ENCODE measurements at places on chromosomes 2 and 18.

DNA sequence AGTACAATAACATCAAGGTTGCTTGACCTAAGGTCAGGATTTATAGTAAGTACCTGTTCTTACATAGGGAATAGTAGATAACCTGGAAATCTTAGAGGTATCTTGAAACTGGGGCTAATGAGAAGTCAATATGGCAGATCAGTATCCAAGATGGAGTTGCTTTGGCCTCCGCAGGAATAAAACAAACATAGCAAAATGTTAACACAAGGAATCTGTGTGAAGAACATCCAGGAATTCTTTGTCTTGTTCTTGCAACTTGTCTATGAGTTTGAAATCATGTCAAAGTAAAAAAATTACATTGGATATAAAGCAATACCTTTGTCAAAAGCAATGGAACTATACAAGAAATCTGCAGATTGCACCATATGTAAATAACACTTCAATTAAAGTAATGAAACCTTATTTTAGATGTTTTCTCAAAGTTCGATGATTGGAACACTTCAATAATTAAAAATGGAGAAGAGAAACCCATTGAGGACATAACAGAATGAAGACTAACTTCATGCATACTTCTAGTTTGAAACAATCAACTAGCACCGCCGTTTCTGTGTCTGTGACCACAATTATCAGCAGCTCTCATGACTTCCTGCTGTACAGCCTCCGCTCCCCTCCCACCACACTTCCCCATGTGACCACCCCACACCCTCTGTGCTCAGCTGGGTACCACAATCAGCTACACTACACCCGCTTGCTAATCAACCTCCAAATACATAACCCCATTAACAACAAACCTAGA is 27.6 kb downstream of the C2orf76 start:
- DNase-seq = peak; percentile 73

DNA sequence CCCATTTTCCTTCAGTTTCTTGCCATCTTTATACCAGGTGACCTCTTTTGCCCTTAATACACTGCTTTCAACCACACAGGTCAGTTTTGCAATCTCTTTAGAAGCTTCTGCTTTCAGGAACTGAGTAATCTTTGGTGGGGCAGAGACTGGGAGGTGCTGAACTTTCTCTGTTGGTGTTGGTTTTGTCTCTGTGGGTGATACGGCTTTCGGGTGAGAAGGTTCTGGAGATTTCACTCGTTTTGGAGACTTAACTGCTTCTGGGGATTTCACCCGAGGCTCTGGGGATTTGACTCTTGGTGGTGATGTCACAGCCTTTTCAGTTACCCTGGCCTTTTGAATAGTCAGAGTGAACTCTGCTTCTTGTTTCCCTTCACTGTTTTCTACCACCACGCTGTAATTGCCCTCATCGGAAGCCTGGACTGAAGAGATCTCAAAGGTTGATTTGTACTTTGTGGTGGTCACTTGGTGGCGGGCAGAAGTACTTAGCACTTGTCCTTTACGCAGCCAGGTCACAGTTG is 50.4 kb downstream of the PLEKHA3 start:
- peak; percentile 76 for DNase-seq

DNA sequence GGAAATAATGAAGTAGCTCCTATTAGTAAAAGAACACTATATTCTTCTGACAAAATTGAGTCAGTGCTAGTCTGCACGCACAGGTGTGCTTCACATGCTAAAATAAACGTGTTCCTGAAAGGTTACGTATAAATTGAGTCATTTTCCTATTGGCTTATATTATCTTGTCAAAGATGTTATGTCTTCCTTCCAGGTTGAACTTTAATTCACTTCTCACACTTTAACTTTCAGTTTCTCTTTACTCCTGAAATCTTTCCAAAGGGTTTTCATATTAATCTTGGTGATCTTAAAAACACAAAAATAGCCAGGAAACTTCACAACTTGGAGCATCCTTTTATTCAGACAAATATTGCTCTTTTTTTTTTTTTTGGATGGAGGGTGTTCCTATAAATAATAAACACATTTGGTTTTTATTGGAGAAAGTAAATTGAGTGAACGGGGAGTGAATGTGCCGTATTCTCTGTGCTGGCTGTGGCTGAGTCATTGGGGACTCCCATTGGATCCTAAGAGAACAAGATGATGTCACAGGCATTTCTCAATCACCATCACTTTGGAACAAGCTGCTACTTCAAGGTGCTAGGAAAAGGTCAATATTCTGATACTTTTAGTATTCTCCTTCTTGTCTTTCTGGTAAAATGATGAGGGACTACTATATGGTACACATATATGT is 150.2 kb upstream of the SPATS2L start:
- DNase-seq = no peak

GRCh38 chr2:43486603-43487002 is 109.2 kb downstream of the THADA start:
- no peak for DNase-seq

GRCh38 chr2:60152226-60152833 is 401.1 kb downstream of the BCL11A start:
- peak; percentile 29 for DNase-seq

- DNase-seq = no peak
These were observed 217.7 kb downstream of the MCFD2 start for GRCh38 chr2:46697830-46698323.

DNA sequence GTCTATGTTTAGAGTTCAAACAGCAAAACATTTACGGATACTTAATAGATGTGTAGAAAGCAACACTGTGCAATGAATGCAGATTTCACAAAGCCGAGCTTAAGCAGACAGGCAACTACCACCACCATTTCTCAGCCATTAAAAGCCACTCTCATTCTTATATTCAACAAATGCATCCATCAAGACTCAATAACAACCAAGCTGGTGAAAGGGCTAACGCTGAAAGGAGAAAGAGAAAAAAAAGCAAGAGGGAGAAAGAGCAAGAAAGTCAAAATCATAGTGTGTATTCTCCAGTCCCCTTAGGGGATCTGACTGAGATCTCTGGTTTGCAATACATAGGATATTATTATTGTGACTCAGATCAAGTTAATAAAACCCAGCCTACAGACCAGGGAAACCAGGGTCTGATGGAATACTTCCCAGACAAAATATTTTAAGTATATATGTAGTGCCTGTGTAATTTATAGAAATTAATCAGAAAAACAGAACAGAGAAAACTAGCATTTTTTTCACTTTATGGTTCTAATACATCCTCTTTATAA is 14.1 kb downstream of the SATB2 start:
- DNase-seq = no peak

GRCh38 chr18:54647176-54647575 is 56.1 kb downstream of the DYNAP start:
- DNase-seq = no peak

DNA sequence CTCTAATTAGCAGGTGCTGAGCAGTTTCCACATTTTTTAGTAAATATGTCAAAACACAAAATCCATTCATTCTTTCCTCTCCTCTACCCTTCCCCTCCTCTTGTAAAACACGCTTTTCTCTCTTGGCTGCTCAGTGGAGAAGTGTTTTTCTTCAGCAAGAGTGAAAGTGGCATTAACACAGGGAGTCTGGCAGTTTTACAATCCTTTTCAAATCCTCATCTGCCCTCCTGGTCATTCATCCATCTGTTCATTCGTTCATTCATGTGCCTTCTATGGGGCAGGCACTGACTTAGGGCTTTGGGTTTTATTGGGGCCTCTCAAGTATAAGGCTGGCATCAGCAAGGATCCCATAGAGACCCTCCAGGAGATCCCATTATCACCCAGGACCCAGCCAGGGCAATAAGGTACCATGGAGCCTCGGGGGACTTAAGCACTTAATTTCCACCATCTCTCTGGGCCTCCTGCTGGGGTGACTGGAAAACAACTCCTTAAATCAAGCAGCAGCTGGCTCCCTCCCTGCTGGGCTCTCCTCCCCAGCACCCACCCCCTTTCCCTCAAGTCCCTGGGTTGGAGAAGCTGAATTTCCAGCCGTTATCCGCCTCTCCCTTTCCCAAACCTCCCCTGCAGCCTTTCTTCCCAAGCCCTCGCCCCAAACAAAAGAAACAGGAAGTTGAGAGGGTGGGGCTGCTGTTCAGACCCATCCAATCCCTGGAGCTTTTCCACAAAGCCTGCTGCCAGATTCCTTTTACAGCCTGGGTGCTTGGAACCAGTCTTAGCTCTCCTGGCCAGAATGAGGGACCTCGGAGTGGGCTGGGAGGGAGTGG is 32.6 kb downstream of the MARCHF4 start:
- no peak for DNase-seq

- DNase-seq = no peak
These were observed 14.2 kb downstream of the ACTG2 start for GRCh38 chr2:73906847-73907505.

GRCh38 chr2:226796840-226797288 is 2.8 kb downstream of the IRS1 start:
- DNase-seq = peak; percentile 44

DNA sequence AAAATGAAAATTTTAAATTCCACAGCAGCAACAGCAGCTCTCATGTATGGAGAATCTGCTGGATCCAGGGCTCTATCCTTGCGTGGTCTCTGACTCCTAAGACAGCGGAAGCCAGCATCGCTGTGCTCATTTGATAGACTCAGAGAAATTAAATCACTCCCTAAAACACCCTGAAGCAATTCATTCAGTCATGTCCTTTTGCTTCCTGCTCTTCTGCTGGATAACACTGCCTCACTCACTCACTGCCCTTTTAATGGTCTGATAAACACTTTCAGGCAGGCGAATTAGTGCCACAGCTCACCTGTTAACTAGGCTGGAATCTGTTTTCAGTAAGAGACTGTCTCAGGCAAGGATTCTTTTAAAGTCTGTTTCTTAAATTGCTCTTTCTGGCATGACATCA is 10.0 kb downstream of the WIPF1 start:
- DNase-seq = no peak

GRCh38 chr2:47460766-47461165 is 57.8 kb downstream of the MSH2 start:
- no peak for DNase-seq

DNA sequence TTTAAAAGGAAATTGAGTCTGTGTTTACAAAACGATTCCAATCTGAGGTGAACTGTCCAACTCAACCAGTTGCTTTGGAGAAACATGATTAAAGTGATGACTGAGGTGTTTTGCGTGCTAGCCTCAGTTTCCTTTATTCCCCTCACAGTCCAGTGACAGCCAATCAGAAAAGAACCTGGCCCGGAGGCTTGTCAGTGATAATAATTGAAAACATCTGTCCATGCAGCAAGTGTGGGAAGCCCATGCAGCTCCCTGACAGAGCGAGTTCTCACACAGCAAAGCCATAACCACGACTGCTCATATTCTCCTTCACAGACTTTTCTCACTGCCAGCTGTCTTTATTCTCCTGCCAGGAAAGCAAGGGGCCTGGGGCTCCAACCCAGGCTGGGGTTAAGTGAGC is 613.4 kb downstream of the ARHGAP15 start:
- no peak for DNase-seq

DNA sequence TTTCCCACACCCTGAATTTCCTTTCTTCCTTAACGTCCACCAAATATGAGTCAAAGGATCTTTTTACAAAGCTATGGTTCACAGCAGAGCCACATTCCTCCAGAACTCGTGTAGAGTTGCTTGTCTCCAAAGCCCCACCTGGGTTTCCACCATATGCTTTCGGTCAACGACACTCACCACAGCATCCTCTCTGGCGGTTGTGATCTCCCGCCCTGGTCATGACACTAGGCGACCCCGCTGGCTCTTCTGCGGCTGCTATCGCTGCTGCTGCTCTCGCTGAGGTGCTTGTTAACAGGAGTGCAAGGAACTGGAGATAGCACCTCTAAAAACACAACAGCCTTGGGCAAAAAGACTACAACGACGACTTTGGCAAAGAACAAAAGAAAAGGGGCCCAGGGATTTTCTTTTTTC is 340 bp downstream of the SLC40A1 start:
- DNase-seq = peak; percentile 13

DNA sequence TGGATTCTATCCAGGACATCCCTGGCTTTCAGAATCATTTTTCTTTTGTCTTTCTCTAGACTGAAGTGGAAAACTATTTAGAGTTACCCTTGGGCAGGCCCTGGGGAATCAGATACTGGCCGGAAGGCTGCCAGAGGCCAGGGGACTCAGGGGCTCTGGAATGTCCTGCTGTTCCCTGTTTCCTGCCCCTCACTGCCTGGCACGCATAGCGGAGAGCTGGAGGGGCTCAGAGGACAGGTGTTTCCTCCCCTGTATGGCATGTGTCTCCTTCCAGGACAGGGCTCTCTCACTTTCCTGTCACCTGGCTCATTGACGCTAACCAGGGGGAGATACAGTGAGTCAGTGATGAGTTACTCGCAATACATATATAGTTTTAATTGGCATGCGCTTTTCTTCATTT is 38.8 kb downstream of the DYSF start:
- no peak for DNase-seq

DNA sequence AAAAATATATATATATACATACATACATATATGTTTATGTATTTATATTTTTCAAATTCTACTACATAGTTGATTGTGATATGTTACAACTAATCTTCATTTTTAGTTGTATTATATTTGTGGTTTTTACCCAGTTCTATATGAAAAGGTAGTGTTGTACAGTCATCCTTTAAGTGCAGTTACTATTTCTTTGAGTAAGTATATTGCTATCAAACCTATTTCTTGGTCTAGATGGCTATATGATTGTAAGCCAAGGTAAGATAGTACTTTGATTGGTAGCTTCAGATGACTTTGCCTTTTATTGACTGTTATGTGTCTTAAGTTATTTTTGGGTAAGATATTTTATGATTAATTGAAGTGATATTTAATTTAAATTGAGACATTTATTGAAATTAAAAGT is 89.6 kb downstream of the AGPS start:
- DNase-seq = no peak

GRCh38 chr2:41906338-41906725 is 141.5 kb upstream of the PKDCC start:
- DNase-seq = no peak

DNA sequence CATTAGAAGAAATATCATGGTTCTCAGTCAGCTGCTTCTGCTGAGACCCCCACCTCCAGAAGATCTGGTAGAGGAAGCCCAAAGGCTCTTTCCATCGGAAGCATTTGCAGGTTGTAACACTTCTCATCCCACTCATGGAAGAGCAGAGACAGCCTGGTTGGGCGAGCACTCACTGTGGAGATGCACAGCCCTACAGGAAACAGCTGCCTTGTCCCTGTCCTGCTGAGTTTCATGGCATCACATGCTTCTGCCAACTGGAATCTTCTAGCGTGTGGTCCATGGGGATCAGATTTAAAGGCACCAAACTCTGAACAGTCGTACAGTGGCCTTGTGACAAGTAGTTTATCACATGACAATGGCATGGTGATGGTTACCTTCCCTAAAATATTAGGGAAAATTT is 36.3 kb upstream of the ACKR3 start:
- DNase-seq = no peak

- no peak for DNase-seq
These were observed 8.2 kb downstream of the CREG2 start for GRCh38 chr2:101379091-101379490.

DNA sequence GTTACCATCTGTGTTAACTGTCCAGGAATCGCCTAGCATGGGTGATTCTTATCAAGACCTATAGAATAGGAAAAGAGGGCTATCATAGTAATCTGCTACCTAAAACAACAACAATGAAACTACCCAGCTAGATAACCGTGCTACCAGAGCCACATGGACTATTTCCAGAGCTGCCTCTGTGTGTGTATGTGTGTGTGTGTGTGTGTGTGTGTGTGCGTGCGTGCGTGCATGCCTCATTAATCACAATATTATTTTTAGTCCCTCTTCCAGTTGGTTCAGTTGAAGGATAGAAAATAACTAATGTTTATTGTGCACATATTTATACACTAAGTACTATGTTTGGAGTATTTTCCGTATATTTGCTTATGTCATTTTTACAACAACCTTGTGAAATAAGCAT is 201.1 kb downstream of the SP3 start:
- no peak for DNase-seq

- peak; percentile 46 for DNase-seq
These were observed 18.5 kb upstream of the EML6 start for GRCh38 chr2:54704688-54705605.
